Stimulated activated CD8-positive, alpha-beta memory T cell treated with anti-CD3 and anti-CD28 coated beads, Interleukin-15, amount 100 ng/mL, for 24 hours (primary cell): ENCODE measurements at places on chromosomes 4 and X.

GRCh38 chrX:106050054-106050453 lies 11.5 kb upstream of the SERPINA7 start:
- no peak for DNase-seq

GRCh38 chr4:7571001-7571400 lies 136.3 kb upstream of the PSAPL1 start:
- DNase-seq: no peak

DNA sequence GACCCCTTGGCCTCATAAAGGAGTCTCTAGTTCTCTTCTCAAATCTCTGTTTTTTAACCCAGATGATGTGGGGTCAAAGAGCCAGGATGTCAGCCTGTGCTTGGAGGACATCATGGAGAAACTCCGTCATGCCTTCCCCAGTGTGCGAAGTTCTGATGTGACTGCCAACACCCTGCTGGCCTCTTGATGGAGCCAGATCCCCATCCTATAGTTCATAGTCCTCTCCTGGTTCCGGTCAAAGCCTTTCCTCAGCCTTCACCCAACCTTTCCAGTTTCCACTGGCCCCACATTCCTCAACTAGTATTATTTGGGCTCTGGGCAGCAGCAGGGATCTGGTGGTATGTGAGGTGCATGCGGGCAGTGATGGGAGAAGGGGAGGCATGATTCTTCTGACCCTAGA lies 30.7 kb downstream of the TAF7L start:
- no peak for DNase-seq

GRCh38 chrX:6120329-6120728 lies 108.3 kb downstream of the NLGN4X start:
- no peak for DNase-seq

DNA sequence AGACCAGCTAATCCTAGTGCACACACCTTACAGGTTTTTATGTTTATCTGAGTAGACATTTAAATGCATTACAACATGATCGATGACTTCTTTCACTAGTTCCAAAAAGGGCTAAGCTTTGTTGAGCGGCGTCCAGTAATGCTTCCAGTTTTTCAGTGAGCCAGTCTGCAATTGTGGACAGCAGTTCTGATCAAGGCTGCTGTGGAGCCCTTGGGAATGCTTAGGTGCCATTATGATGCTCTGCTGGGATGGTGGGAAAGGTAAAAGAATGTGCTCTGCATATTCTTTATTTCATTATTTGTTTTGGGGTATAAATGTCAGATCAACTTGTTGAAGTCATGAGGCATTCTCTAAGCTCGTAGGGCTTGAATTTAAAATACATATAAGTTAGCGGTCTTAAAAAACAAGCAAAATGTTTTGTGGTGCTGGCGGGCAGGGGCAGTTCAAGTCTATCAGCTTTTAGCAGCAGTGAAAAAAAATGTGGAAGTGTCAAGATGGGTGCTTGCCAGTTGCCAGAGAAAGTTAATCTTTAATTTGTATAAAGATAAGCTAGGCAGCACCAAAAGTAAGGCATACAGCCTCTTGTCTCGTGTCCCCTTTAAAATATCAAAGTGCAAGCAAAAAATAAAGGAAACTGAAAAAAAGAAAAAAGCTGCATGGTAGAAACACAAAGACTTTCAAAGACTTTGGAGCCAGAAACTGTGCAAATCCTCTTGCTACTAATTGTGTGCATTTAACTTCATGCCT lies 5.8 kb downstream of the MID1IP1 start:
- no peak for DNase-seq

GRCh38 chr4:83083925-83084475 lies 30.5 kb downstream of the PLAC8 start:
- no peak for DNase-seq

DNA sequence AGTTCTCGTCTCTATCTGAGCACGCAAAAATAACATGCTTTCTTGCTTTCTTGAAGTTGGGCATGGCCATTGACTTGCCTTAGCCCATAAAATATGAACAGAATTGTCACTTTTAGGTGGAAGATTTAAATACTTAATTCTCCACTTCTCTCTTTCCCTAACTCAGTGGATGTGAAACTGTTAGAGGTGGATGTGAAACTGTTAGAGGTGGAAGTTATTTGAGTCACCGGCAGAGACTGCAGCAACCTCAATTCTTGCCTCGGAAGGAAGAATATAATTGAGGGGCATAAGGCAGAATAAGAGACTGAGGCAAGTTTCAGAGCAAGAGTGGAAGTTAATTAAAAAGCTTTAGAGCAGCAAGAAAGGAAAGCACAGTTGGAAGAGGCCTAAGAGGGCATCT lies 2.8 kb upstream of the PARM1 start:
- no peak for DNase-seq

DNA sequence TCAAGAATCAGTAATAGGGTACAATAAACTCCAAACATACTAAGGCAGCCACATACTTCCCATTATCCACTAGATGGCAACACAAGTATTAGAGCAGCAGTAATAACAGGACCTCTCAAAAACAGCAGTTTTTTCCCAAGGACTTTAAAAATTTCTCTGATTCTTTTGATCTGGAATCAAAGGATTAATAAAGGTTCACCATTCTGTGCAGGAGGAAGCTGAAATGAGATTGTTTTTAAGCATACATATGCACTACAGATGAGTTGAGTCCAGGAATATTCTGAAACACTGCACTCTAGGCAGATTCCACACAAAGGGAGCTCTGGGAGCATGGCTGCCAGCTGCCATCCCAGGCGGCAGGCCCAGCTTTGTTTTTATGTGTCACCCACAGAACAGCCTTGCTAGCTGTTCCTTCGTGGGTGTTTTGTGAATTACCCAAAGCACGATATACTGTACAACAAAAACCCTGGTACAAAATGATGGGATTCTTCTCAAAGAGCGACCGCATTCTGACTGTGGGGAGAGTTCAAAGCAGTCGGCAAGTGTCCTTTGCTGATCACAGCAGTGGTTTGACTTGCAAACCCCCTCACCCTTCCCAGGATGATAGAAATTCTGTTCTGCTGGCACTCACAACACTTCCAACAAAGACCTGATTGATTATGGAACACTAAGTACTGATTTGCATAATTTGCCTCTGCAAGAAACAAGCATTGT lies 61.0 kb downstream of the STX18 start:
- DNase-seq: no peak

GRCh38 chr4:21790438-21791029 lies 158.0 kb downstream of the KCNIP4 start:
- no peak for DNase-seq

DNA sequence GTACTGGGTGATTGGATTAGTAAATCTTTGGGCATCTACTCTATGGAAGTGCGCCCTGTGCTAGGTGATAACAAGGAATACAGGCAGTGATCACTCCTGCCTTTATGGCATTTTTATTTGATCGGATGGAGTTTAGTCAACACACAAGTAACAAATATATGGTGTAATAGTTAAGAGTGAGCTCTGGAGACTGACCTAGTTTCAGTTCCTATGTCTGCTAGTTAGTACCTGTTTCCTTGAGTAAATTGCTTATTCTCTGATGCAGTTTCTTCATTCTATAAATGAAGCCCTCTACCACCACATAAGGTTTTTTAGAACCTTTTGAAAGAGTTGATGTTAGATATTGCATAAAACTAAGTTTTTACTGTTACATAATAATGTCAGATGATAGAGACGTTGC lies 134.6 kb downstream of the KDM6A start:
- DNase-seq: no peak

- no peak for DNase-seq
Measured at GRCh38 chrX:12118134-12118533, 20.1 kb upstream of the FRMPD4 start.

DNA sequence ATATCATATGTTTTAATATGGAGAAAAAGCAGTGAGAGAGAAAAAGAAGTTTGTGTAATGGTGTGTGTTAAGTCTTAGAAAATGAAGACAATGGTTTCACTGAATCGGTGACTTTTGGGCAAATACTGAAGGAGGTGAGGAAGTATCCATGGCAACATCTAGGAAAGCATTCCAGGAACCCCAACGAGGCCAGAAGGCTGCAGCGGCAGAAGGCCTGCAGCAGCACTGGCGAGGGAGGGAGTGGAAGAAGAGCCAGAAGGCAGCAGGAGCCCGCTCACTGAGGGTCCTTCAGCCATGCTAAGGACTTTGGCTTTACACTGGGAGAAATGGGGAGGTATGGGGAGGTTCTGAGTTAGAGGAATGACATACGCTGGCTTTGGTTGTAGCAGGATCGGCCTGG lies 26.8 kb downstream of the COQ2 start:
- DNase-seq: no peak
